Suppressor macrophage (primary cell): ENCODE measurements at places on chromosomes 2 and 18.

- no peak for DNase-seq
These were observed 27.1 kb downstream of the CREG2 start for GRCh38 chr2:101360232-101360631.

GRCh38 chr2:62408241-62408677, 97.7 kb downstream of the TMEM17 start:
- DNase-seq: no peak

- no peak for DNase-seq
These were observed 8.3 kb downstream of the ARL5A start for GRCh38 chr2:151819920-151820319.

DNA sequence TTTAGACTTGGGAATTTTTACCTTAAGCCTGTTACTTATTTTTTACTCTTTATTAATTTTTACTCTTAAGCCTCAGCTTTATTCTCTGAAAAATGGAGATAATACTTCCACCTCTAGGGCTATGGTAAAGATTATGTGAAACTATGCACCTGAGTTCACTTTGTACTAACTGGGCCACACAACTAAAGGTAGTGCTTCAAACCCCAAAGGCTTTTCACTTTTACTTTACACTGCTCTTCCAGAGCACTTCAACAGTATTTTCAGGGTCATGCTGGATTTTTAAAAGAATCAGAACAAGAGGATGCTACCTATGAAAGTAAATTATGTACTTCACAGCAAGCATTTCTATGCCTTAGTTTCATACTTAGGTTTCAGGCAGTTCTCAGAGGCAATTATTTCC, 27.8 kb downstream of the MEX3C start:
- DNase-seq: no peak

- DNase-seq: no peak
These were observed 108.2 kb downstream of the RHBDD1 start for GRCh38 chr2:226943862-226944620.

DNA sequence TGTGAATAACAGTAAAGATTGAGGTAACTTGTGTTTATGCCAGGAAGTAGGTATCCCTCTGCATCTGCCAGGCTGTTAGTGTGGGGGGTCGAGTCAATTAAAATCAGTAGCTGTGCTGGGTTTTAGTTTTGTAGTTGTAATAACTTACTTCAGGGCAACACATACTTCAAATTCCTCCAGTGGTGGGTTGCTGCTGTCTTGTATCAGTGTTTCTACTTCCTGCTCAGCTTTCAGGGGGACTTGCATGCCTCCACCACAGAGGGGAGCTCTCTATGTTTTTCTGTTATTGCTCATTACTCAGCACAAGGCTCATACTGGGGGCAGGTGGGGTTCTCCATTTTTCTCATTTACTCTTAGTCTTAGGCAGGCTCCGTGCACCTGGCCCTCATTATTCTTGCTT, 136.8 kb downstream of the CAPN13 start:
- DNase-seq: no peak

DNA sequence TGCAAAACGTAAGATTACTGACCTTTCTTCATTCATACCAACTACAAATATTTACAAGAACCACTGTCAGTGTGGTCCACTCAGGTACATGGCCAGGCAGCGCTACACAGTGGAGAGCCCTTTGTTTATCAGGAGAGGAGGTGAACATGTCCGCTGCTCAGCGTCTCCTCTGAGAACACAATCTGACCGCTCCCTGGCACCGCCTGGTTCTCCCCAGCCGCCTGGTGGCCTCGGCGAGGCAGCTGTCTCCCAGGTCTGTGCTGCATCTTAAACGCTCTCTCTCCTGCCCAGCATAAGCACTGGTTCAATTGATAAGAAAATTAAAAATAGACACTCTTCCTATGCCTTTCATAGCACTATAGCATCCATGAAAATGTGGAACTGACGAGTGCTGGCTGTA, 146.8 kb upstream of the PXDN start:
- no peak for DNase-seq

DNA sequence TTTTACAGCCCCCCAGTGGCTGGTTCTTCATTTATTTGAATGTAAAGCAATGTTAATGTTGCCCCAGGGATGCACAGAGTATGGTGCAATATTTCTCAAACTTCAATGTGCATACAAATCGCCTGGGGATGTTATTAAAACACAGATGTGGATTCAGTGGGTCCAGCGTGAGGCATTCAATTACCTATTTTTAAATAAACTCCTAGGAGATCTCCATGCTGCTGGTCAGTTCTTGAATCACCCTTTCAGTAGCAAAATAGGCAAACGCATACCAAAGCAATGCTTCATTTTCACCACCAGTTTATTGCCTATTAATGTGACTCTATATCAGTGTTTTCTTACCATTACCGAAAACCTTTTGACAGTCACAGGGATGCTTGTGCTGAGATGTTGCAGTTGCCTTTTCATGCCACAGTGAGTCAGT, 530.7 kb downstream of the CBLN2 start:
- no peak for DNase-seq

DNA sequence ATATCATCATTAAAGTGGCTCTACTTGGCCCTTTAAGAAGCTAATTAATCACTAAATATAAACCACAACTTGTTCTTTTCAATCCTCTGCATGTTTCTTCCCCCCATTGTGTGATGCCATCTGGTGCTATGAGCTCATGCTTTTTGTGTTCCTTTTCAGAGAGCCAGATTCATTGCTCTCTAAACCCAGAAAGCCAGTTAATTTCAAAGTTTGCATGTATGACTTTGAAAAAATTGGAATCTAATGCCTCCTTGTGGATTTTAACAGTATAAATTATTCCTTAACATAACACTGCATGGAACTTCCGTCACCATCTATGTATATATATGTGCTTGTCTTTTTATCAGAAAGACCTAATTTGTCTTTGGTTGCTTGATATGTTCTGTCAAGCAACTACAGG, 31.1 kb downstream of the TMEM178A start:
- DNase-seq: peak; percentile 5

DNA sequence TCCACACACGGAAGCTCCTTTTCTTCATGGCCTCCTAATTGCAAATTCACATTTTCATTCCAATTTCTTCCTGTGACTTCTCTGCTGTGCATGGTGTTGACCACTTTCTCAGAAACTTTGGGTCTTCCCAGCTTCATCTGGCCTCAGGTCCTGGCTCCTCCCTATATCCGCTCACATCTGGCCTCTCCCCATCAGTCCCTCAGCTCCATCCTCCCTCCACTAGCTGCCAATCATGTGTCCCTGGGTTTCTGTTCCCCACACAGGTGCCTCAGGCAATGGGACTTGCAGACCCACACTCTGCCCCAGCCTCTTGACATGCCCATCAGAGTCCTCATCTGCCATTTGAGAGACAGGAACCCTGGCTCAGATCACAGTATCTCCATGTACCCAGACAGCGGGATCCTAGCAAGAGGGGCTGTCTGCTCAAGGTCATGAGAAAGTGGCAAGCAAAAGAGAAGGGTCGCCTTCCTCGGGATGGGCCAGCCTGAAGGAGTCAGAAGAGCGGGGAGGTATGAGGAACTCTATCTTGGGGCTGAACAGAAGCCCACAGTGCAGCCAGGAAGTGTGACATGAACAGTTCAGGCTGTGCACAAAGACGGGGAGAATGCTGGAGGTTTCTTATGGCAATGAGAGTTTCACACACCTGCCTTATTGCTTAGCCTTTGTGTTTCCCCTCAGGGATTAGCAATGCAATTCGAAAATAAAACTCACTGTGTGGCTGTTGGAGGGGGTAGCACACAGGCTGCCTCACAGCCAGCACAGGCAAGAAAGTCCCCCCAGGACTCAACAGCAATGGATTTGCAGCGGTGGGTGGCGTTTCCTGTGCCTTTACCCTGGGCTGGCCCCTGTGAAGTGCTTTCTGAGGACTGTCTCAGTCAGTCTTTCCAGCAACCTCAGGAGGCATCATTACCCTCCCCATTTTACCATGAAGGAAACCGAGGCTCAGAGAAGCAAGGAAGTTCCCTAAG, 69.5 kb downstream of the COPS8 start:
- peak; percentile 19 for DNase-seq

DNA sequence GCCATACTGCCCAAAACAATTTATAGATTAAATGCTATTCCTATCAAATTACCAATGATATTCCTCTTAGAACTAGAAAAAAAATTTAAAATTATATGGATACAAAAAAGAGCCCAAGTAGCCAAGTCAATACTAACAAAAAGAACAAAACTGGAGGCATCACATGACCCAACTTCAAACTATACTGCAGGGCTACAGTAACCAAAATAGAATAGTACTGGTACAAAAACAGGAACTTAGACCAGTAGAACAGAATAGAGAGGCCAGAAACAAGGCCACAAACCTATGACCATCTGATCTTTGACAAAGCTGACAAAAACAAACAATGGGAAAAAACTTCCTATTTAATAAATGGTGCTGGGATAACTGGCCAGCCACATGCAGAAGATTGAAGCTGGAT, 86.1 kb upstream of the KYNU start:
- peak; percentile 44 for DNase-seq

- no peak for DNase-seq
These were observed 54.1 kb downstream of the VIL1 start for GRCh38 chr2:218472988-218473387.

DNA sequence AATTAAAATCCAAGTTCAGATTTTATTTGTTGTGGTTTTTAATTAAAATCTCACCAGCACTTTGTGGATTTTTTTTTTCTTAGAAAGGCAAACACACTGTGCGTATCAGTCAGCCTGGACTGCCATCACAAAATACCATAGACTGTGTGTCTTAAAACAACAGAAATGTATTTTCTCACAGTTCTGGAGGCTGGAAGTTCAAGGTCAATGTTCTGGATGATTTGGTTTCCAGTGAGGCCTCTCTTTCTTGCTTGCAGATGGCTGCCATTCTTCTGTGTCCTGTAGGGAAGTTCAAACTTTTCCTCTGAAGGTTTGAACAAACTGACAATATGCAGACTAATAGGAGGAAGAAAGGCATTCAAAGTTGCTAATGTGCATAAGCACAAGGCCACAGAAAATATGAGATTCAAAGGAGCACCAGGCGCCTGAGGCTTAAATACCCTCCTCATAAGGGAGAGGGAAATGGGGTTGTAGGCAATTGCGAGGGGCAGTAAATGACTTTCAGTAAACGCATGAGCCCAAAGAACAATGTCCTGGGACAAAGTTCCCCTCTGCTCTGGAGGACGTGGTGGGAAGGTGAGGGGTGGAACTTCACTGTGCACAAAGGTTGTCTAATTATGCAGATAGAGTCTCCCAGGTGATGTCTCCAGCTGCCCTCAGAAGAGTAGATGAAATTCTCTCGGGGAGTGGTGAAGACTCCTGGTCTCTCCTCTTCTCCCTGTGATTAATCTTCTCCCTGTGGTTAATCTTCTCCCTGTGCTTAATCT, 26.5 kb upstream of the KCNF1 start:
- no peak for DNase-seq

DNA sequence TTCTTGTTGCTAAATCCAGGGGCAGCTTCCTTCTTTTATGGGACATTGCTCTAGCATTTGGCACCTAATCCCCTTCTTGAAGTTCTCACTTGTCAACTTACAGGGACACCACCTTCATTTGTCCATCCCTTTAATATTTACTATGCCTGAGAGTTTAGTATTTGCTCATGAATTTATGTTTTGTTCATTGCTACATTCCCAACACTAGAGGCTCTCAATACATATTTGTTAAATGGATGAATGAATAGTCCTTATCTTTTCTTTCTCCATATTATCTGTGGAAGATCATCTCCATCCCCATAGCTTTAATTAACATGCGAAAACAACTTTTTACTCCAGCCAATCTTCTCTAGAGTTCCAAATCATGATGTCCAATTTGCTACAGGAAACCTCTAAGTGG, 5.4 kb downstream of the CWC22 start:
- DNase-seq: no peak

DNA sequence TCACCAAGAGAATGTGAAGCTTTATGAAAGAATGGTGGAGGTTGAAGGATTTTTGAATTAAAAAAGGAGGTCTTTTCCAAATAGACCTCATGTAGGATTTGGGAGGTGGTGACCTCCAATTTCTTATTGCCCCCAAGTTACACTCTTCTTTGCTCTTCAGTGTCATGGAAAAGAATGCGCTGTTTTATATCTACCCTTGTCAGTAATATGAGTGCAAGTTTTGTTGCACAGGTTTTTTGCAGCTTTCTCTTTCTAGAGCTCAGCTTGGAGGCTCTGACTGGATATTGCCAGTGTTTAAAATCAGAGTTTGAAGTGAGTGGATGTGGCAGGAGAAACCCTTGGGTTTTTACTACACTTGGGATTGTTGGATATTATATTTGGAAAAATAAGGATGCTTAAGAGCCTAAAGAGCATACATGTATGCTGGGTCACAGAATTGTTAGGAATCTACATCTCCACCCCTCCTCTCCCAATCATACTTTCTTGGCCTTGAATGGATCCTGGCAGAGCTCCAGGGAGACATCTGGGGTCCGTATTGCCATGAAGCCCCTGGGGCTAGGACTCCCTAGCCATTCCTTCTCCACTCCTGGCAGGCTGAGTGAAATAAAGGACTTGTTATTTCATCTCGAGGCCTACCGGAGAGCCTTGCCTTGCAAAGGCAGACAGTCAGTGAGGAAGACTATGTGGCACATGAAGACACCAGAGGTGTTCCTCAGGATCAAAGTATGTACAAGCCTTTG, 43.8 kb downstream of the APOB start:
- no peak for DNase-seq

GRCh38 chr2:150041722-150042425, 445.6 kb downstream of the RND3 start:
- DNase-seq: no peak

GRCh38 chr2:12381543-12382325, 335.0 kb upstream of the TRIB2 start:
- DNase-seq: no peak

GRCh38 chr18:24770311-24771024, 310.0 kb downstream of the HRH4 start:
- no peak for DNase-seq

GRCh38 chr2:173739006-173739405, 226.2 kb downstream of the SP3 start:
- no peak for DNase-seq

- no peak for DNase-seq
These were observed 39.0 kb upstream of the BMPR2 start for GRCh38 chr2:202337151-202337550.

- no peak for DNase-seq
These were observed 193.7 kb downstream of the INO80D start for GRCh38 chr2:205892251-205892655.

- no peak for DNase-seq
These were observed 173.7 kb downstream of the CMPK2 start for GRCh38 chr2:6692056-6692455.

DNA sequence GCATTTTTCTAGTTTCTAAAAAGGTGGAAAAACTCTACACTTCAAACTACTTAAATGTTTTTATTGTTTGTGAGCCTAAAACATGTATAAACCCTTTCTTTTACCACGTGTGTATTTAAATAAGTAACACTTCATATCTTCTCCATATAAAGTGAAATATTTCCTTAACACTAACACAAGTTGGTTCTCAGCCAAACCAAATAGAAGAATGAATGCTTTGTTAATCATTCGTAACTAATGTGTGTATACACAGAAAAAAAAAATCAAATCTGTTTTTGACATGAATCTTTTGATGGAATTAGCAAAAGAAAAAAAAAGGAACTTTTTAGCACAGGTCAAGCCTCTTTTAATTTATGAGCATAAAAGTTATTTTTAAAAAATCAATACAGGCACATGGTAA, 89.3 kb downstream of the EHBP1 start:
- no peak for DNase-seq
